ENCODE measurements at places on chromosomes 5 and 9.

DNA sequence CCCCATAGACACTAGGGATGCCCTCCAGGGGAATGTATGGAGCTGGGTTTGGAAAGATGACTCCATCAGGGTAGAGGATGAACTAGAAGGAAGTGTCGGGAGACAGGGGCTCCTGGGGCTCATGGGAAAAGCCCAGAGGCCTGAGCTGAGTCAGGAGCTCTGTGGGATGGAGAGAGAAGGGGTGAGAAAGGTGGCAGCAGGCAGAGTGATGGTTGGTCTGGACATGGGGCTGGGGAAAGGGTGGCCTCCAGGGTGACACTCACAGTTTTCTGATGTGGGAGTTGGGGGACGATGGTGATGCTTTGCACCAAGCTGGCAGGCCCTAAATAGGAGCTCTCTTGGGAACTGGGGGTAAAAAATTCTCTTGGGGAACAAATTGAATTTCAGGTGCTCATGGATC is 213.5 kb upstream of the MVB12B start:
- DNase-seq, result no peak

- no peak for DNase-seq
Observed at GRCh38 chr5:151612689-151613427, 21.7 kb upstream of the FAT2 start.

DNA sequence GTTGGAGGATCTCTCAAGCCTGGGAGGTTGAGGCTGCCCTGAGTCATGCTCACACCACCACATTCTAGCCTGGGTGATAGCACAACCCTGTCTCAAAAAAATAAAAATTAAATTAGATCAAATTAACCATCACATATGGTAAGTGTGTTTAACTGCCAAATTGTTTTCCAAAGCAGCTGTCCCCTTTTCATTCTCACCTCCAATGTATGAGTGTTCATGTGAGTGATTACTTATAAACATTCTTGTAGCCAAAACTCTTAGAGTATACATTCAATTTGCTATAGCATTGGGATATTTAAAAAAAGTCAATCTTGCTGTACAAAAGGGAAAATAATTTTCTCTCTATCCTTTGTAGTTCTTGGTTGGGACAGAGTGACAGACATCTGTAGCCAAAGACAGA is 53.4 kb upstream of the SNAPC3 start:
- DNase-seq, result no peak

- DNase-seq, result no peak
Observed at GRCh38 chr5:150500905-150501304, 7.0 kb upstream of the NDST1 start.

DNA sequence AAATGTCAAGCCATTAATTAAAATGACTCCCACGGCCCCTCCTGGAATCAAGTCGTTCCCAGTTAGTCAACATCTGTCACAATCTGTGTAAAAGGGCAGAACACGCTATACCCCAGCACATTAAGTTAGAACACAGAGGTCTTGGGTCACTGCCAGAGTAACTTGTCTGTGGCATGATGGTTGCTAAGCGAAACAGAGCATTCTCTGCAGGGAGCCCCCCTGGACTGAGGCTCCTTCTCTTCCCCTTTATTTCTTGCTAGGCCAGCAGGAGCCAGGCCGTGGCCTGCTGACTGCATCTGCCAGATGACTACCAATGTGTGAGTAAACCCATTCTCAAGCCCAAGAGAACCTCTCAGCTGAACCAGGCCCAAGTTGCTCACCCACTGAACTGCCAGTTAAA is 51.9 kb upstream of the ZBED3 start:
- no peak for DNase-seq

DNA sequence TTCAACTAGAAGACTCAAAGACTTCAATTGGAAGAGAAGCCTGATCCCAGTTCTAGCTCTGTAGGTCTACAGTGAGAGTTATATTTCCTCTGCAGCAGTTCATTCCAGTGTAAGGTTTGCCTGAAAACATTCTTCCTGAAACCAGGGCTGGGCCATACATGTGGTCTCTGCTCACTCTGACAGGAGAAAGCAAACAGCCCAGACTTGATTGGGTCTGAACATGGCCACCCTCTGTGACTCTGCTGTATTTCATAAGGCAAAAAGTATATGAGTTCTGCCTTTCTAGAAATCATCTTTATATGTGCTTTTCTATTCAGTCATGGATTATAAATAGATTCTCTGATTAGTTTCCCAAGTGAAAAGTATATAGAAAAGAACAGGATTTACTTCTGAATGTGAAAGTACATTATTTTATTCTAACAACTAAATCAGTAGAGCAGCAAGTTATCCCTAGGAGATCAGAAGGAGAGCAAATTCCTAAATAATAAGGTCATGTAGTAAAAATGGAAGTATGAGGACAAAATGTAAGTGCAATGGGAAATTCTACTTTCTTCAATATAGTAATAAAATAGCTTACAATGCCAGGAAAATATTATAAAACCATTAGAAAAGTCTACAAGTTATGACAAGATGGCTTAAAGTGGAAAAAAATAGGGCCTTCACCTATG is 144.3 kb downstream of the EFNA5 start:
- no peak for DNase-seq

DNA sequence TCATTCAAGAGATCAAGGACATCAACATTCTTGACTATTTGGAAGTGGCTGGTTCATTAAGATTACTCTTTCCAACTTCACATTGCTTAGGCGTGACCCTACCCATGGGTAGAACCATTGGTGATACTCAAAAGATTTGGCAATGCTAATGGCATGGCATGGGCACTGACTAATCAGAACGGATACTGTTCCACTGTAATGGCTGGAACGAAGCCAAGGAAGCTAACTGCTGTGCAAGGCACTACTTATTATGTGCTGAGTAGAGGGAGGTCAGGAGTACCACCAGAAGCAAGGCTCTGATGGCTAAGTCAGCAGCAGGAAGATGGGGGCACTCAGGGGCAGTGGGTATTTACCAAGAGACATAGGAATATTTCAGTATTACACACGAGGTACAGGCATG is 31.9 kb downstream of the GNA14 start:
- DNase-seq, result no peak

DNA sequence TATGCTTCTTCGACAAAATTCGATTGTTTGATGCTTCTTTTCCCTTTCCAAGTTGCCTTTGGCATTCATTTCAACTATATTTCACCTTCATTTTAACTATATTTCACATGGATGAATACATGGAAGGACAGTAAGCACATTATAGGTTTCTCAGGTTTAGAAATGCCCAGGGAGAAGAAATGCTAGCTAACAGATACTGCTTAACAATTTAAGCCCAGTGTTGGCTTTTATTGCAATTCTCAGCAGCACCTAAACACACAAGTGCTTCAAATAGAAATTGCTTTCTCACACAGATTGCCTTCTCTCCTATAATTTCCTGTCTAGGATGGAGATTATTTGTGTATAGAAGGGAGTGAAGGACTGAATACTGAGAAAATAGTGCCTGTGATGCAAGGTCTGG is 30.2 kb upstream of the SMC5 start:
- DNase-seq, result no peak

DNA sequence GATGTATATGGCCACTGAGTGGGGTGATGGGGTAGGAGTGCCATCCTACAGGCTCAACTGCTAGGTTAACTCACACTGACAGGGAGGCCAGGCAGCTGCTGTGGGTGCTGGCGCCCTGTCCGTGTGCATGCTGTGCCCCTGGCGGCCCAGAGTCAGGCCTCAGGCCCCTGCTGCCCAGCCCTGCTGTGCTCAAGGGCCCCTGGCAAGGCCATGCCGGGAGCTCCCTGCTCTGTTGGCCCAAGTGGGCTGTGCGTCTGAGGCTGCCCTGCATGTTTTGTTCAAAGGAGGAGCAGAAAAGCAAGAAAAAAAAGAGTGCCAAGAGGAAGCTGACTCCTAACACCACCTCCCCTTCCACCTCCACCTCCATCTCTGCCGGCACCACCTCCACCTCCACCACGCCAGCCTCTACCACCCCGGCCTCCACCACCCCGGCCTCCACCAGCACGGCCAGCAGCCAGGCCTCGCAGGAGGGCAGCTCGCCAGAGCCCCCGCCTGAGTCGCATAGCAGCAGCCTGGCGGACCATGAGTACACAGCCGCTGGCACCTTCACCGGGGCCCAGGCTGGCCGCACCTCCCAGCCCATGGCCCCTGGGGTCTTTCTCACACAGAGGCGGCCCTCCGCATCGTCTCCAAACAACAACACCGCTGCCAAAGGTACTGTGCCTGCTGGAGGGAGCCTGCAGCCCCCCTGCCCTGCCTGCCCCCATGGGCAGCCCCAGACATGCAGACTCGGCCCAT is 100.1 kb downstream of the PHF2 start:
- DNase-seq, result no peak

DNA sequence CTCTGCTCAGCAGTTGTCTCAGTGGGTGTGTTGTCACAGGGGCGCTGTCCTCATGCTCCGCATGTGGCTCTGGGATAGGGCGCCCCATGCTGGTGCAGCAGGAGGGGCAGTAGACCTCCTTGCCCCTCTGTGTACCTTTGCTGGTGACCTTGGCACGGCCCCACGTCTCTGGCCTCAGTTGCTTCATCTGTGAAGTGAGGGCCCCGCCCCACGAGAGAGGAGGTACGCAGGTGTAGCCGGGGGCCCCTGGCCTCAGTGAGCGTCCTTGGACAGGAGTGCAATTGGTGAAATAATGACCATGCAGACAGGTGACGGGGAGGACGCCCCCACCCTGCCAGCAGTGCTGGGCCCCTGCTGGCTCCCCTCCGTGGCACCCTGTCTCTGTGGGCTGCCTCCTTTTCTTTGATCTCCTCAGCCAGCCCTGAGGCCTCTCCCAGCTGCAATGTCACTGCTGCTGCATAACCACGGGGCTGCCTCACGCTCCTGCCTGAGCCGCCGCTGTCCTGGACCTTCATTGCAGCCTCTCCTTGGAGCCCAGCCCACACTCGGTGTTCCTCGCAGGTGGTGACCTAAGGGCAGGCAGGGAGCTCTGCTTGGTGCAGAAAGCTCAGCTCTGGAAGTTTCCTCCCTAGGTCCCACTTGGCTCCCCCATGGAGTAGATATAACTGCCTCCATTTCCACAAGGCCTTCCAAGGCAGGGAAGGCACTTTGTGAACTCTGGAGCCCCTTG is 57.3 kb downstream of the PHF2 start:
- no peak for DNase-seq

- DNase-seq, result no peak
Observed at GRCh38 chr5:175281714-175282113, 162.3 kb downstream of the DRD1 start.

DNA sequence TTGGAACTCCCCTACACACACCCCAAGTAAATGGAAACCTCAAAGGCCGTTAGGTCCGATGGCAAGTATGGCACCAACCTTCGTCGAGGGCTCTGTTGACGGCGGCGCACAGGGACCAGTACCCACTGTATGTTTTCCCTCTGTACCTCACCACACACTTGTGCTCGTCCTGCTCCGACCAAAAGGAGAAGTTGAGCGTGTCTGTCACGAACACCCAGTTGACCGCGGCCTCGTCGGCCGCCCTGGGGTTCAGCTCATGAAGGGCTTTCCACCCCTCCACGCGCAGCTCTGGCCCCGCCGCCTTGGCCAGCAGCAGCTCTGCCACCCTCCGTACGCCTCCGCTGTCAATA is 24.0 kb downstream of the HNRNPK start:
- no peak for DNase-seq

DNA sequence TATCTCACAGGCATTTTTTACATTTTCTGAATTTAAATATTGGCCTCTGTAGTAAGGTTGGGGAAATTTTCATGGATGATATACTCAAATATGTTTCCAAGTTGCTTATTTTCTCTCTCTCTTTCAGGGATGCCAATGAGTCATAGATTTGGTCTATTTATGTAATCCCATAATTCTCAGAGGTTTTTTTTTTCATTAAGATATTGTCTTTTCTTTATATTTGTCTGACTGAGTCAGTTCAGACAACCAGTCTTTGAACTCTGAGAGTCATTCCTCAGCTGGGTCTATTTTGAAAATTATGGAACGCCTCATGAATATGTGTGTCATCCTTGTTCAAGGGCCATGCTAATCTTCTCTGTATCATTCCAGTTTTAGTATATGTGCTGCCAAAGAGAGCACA is 223.2 kb downstream of the PCSK1 start:
- peak; percentile 50 for DNase-seq

DNA sequence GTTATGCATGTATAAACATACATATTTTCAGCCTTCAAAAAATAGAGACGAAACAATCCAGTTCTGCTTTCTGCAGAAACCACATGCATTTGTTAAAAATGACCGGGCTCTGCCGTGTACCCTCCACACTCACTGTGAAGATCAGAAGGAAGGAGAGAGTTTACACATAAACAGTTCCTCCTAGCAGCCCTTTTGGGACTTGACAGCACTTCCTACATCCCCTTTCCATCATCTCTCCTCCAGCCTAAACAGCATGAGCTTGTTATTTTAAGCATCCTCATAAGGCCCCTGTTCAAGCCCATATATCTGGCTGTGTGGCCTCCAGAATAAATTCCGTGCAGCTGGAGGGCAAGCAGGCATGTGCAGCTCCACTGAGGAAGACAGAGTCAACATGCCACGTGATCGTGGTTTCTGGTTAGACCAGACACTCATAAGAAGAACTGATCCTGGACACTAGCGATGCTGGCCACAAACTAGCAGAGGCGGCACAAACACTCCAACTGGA is 42.2 kb downstream of the NIPAL4 start:
- DNase-seq, result no peak

GRCh38 chr9:27888661-27889295 is 315.5 kb upstream of the C9orf72 start:
- no peak for DNase-seq

DNA sequence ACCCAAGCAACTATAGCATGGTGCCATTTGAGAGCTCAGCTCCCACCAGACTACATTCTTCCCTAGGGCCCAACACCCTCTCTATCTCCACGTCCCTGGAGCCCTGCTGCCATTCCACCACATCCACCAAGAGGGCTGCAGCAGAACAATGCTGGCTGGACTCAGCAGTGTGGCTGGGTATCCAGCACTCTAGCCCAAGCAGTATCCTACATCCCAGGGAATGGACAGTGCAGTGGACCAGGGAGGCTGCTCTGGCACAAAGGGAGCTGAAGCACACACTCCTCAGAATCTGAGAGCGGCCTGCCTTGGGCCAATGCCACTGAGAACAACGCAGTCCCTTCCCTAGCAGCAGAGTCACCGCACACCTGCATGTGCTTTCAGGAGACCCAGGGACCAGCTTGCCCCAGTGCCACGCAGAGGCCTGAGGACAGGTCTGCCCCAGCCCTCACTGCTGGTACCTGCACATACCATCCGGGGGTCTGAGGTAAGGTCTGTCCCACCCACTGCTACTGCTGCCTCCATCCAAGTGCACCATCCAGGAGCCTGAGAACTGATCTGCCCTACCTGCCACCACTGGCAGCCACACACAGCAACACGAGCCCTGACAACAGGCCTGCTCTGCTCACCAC is 95.9 kb downstream of the ZDHHC21 start:
- no peak for DNase-seq

GRCh38 chr5:41629897-41630296 is 119.5 kb upstream of the PLCXD3 start:
- DNase-seq, result no peak

GRCh38 chr5:132259069-132259851 is 1.8 kb downstream of the PDLIM4 start:
- peak; percentile 78 for DNase-seq

Measured in fibroblast of skin of left quadriceps (primary cell).